Activated CD4-positive, alpha-beta T cell treated with anti-CD3 and anti-CD28 coated beads, Interleukin-10, Interleukin-2, amounts not matched to agents 100 ng/mL and 50 ng/mL, durations not matched to agents 16 hours and 8 hours (primary cell): ENCODE measurements at places on chromosomes 2 and 18.

DNA sequence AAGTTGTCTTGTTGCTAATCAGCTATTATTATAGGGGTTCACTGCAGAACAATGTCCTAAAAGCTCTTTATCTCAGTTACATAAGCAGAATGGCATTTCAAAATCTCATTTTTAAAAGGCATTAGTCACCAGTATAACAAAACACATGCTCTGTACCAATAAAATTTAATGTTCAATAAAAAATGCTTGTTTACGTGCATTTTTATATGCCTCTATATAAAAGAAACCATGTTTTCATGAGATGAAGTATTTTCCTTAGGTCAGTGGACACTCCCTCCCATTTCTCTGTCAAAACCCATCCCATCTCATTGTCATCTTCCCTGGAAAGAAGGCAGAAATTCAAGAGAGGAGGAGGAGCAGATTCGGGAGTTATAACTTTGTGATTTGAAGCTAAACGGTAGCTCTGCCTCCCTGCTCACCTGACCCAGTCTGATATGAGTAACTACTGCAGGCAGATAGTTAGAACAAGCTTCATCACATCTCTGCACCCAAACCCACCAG is 231.9 kb upstream of the SIX2 start:
- DNase-seq = no peak

DNA sequence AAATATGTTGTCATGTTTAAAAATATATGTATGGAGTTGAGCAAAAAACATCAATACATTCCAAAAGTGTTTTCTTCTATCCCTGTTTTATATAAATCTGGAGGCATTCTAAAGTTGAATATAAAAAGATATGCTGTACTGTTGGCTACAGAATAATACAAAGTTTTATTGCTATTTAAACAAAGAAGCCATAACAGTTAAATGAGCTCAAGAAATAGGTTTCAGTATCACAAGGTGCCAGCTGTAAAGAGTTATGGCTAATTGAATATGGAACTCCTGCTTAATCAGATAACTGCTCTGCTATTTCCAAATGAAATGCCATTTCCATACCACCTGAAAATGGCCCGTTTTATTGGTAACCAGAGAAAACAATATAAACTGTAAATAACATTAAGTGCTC is 55.0 kb downstream of the LNPK start:
- no peak for DNase-seq

DNA sequence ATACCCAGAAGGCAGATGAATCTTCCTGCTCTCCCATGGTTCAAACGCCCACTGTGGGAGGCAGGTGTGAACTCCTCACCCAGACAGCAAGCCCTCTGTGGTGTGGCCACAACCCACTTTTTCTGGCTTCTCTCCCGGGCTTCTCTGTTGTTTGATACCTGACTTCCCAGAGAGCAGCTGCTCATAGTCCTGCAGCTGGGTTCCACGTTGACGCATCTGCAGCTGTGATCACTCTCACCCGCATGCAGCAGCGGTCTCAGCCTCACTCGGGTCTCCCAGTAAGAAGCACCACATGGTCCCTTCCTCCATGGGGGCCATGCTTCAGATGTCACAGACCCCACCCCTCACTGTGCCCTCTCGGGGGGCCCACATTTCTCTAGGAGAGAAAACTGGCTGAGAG is 3.5 kb downstream of the ASPRV1 start:
- no peak for DNase-seq

GRCh38 chr2:149767516-149767974 is 180.0 kb upstream of the MMADHC start:
- no peak for DNase-seq

GRCh38 chr18:7601246-7601615 is 34.1 kb downstream of the PTPRM start:
- DNase-seq = no peak

- no peak for DNase-seq
These were observed 496.2 kb upstream of the NRXN1 start for GRCh38 chr2:51528156-51528555.

DNA sequence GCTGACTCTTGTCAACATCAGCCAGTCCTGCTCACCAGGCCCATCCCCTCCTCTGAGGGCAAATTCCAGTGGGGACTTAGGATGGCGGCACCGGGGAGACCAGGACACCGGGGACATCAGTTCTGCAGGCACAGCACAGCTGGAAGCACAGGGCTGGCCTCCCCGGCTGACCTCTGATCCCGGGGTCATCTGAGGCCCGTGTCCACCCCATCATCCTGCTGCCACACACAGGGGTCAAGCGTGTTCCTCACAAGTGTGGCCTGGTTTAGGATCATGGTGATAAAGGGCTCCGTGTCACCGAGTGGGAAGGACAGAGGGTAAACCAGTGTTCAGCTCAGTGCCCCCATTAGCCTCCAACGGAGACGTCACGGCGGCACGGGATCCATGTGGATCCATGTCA is 58.1 kb upstream of the CTDP1 start:
- no peak for DNase-seq

DNA sequence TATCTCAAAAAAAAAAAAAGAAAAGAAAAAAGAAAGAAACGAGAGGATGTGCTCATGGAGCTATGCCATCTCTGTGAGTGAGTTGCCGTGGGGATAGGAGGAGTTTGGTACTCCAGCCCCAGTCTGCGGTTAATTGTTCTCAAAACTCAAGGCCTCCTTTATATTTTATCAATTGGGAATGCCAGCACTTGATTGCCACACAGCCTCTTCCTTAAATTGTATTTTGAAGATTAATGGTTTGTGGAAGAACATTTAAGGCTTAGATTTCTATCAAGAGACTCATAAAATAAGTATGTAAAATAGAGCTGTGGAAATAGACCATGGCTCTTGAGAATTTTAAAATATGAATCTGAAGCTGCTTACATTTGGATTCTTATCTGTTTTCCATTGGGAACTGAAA is 29.8 kb downstream of the KCNE4 start:
- DNase-seq = no peak

GRCh38 chr2:203562268-203562667 is 27.2 kb upstream of the RAPH1 start:
- no peak for DNase-seq

- DNase-seq = no peak
These were observed 83.0 kb downstream of the STPG4 start for GRCh38 chr2:47072018-47072691.

DNA sequence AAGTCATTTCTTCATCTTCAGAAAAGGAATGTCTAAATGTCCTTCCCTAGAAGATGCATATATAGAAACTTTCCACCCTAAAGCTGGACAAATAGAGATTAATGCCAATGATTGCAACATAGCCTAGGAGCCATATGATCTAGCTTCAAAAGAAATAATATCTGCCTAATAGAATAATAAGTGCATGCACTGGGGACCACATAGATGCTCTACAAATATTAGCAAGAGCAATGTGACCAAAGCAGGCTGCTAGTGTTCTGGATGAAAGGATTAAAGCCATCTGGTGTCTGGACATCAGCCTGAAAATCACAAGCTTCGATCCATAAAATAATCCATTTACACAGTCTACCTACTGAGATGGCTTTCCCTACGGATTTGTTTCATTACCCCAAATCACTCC is 280.1 kb upstream of the KLHL14 start:
- no peak for DNase-seq

DNA sequence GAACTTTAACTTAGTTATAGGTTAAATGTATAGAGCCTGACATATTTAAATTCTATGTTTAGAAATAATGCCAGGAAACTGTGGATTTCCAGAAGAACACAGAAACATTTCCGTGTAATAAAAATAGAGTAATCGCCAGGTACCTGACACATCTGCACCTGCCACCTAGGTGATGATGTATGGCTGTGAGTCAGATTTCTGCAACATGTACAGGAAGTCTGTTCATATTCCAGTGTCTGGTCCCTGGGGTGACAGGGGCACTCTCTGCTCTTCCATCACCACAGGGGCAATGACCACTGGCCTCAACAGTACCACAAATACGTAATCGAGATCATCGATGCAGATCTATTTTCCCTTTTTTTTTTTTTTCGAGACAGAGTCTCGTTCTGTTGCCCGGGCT is 101.1 kb upstream of the LPIN2 start:
- no peak for DNase-seq

GRCh38 chr2:204931562-204931961 is 386.3 kb downstream of the PARD3B start:
- no peak for DNase-seq

DNA sequence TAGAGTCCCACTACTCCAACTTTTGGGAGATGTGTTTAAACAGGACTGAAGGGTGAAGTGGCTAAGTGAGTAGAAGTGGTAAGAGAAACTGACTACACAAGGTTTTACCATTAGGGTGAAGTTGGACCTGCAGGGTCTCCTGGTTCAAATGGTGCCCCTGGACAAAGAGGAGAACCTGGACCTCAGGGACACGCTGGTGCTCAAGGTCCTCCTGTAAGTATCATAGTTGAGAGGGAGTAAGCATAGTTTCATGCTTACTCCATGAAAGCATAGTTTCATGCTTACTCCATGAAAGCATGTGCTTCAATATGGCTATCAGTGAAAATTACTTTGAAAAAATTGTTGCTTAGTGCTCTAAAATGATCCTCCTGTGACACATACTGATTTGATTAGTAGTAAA is 19.1 kb downstream of the COL3A1 start:
- no peak for DNase-seq

GRCh38 chr2:193776988-193777387 is 1582.3 kb upstream of the TMEFF2 start:
- DNase-seq = no peak

GRCh38 chr18:46269275-46269674 is 165.1 kb downstream of the HAUS1 start:
- peak; percentile 33 for DNase-seq

DNA sequence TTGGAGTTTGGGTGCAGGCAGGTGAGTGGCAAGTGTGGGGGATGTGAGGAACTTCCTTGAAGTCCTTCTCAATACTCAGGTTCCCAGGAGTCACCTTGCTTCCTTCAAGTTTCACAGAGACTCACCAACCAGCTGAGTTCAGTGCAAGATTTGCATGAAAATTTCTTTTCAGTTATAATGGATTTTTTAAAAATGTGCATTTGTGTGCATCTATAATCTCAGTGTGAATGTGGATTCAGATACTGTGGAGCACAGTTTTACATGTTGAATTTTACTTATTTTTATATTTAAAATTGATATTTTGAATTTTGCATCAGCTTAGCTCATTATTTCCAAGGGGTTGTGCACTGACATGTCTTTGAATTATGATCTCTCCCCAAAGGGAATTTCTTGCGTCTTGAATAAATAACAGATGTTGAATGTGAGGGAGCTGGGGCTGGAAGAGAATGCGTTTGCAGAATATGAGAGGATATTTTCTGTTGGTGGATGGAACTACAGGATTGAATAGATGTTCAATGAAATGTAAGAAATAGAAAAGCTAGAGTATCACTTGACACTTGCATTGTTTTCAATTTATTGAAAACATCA is 184.3 kb downstream of the RPRM start:
- DNase-seq = no peak

- no peak for DNase-seq
These were observed 573.5 kb downstream of the DSC3 start for GRCh38 chr18:30469091-30469490.
